Urinary bladder (tissue), 4 donors: ENCODE measurements at places on chromosomes 1 and 21.
A peak's percentile ranks its signal among the peaks of the same experiment; 100 is the strongest.

DNA sequence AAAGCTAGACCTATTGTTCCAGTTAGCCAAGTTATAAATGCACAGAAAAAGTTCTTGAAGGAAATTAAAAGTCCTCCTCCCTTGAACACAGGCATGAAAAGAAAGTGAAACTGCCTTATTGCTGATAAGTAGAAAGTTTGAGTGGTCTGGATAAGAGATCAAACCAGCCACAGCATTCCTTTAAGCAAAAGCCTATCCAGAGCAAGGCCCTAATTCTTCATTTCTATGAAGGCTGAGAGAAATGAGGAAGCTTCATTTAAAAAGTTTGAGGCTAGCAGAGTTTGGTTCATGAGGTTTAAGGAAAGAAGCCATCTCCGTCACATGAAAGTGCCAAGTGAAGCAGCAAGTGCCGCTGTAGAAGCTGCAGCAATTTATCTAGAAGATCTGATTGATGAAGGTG lies 2.7 kb upstream of the SSX2IP start:
- no peak for DNase-seq

DNA sequence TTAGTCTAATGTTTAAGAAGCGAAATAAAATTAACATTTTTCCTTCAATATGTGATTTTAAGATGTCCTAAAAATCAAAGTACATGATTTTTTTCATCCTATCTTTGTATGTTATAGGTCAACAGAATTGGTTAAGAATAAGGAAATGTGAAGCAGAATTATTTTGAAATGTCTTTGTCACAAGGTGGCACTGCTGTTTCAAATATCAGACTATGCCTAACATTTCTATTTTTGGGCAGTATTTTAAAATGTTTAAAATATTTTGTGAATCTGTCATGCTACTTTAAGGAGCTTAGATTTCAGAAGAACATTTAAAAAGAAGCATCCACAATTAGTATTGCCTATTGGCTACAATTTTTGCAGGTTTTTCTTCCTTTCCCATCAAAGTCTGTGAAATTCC lies 38.7 kb downstream of the AMY1C start:
- no peak for DNase-seq

- DNase-seq, result no peak
These were observed 57.7 kb downstream of the NMNAT2 start for GRCh38 chr1:183360473-183360872.

DNA sequence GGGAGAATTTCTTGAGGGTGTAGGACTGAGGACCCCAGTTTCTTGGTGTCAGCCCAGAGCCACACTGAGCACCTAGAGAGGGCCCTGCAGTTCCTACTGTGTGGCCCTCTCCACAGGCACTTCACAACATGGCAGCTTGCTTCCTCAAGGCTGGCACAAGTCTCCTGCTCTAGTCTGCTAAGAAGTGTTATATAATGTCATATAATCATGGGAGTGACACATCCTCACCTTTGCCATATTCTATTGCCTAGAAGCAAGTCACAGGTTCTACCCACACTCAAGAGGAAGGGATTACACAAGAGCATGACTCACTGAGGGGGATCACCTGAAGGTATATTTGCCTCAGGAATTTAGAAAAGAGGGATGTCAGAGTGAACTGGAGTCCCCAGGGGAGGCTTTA lies 5.5 kb upstream of the SNX27 start:
- no peak for DNase-seq

DNA sequence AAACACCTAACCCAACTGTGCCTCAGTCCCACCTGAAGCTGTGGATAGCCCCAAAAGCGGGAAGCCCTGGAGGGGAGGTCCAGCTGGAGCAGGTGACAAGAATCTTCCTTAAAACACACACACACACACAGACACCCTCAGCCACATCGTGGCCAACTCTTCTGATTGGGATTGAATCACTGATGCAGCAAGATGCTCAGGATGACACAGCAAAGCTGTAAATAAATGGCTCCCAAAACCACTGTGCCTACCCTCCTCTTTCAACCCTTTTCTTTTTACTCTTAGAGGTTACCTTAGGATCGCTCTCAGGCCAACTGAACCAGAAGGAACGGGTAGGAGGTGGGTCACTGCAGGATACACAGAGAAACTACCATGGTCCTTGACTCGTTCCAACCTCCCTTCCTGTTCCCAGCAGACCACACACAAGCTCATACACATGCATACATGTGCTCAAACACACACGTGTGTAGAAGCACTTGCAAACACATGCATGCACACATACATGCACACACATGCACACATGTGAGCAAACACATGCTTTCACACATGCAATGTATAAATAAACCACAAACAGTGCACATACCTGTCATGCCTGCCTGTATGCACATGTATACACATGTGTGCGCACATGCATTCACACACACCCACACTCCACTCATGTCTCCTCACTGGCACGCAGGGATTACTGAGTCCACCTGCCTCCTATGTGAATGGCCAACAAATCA lies 14.4 kb downstream of the CAPN9 start:
- DNase-seq, result no peak

- no peak for DNase-seq
These were observed 520 bp downstream of the CLIC6 start for GRCh38 chr21:34669149-34669879.

GRCh38 chr1:53316766-53317581 lies 10.9 kb downstream of the LRP8 start:
- DNase-seq, result no peak

- DNase-seq, result no peak
These were observed 38.0 kb upstream of the COL24A1 start for GRCh38 chr1:86194491-86195034.

DNA sequence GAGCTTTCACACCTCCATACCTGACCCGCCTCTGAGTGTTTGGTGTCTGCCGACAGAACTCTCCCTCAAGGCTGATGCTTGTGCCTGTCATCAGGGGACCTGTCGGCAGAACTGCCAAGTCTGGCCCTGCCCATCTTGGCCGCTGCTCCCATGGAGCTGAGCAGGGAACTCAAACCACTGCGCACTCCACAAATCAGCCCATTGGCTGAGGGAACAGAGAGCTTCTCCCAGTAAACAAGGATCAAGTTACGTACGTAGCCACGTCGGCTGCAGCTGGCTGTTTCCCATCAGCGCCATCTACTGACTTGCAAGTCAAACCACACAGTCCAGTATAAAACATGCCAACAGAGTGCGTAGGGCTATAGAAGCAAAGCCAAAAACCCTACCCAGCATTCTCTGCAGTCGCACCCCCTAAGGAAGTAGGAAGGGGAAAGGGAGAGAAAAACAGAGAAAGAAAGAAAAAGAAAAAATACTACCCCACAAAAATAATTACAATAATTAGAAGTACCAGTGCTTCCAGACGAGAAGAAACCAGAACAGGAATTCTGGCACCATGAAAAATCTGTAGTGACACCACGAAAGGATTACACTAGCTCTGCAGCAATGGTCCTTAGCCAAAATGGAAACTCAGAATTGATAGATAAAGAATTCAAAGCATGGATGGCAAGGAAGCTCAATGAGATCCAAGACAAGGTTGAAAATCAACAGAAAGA lies 13.1 kb downstream of the KRTAP13-1 start:
- no peak for DNase-seq

- no peak for DNase-seq
These were observed 39.1 kb upstream of the IGSF5 start for GRCh38 chr21:39705849-39706248.

DNA sequence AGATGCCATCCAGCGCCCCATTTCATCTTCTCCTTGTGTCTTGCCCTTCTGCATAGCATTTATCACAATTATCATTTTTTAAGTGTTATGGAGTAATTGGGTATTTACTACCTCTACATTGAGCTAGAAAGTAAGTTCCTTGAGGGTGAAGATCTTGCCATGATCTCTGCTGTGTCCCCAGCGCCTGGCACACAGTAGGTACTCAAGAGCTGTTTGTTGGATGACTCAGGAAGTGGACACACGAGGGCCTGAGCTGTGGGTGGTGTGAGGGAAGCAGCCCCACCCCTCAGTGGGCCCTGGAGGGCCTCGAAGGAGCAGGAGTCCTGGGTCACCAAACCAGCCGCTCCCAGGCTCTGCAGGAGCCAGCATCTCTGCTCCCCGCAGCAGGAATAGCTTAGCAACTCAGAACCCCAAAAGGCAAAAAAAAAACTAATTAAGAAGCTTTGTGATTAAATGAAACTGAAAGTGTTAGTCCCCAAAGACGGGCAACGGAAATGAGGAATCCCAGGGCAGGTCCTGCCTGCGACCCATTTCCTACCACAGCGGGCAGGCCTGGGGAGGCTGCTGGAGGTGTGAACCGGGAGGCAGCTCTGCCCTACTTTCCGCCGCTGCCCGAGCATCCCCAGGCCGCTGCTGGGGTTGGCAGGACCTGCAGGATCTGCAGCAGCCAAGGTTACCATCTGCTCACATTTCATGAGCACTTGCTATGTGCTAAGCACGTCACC lies 87.7 kb downstream of the LACTBL1 start:
- no peak for DNase-seq

DNA sequence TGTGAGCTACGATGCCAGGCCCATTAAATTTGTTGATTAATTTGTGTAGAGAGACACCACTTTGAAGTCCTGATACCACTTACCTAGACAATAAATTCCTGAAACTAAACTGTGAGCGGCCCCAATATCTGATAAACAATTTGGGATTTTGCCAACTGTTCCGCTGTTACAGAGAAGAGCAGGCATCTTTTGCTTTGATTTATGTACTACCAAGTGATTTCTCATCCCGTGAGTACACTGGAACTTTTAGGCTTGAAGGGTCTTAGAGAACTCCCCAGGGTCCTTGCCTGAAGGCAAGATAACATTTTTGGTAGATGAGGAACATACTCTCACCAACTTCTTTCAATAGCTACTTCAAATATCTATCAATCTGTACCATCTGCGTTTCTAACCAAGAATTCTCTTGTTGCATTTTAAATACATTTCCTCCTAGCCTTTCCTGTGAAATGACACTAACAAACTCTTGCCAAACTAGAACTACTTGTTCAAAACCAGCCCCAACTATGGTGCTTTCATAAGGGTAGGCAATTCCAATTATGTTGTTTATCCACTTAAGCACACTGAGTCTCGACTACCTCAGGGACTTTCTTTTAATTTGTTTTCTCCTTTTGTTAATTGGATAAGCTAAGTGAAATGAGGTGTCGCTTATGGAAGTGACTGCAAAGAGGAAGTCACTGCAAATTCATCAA lies 23.2 kb upstream of the SLC30A1 start:
- DNase-seq, result peak; percentile 48

GRCh38 chr1:43805340-43805739 lies 98.0 kb downstream of the ST3GAL3 start:
- DNase-seq, result no peak

GRCh38 chr1:54804471-54805132 lies 3.5 kb upstream of the TTC22 start:
- no peak for DNase-seq

DNA sequence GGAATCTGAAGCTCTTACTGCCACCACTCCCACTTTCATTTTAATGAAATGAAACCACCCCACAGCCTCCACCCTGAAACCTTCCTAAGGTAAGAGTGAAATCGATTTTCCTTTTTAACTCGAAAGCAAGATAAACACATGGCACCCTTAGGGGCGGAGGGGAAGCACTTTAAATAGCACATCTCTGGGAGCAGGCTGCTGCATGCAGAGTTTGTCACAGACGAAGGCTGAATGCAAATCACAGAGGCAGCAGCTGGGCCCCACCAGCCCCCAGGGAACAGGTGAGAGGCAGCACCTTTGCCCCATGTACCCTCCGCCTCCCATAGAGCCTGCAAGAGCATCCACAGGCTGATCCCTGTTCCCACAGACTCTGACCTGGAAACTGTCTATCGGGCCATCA lies 60.0 kb upstream of the GRIK3 start:
- DNase-seq, result no peak

DNA sequence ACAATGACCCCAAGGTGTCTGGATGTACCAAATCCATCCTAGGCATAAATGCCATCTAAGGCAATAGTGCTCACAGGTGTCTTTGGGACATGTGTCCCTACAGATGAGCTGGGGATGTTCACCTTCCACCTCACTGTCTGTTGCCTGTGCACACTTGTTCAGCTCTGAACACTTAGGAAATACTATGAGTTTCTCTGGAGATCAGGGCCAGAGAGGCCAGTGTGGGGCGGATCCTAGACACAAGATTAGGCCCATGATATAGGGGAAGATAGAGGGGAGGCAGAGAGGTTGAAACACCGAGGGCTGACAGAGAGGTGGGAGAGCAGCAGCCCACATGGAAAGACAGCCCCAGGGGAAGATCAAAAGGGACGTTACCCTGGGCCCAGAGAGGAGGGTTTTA lies 25.6 kb downstream of the C1orf116 start:
- no peak for DNase-seq

GRCh38 chr1:20234788-20235535 lies 48.6 kb upstream of the PLA2G2C start:
- DNase-seq, result no peak

GRCh38 chr1:202959276-202959620 lies 1.1 kb upstream of the ADIPOR1 start:
- DNase-seq, result no peak

DNA sequence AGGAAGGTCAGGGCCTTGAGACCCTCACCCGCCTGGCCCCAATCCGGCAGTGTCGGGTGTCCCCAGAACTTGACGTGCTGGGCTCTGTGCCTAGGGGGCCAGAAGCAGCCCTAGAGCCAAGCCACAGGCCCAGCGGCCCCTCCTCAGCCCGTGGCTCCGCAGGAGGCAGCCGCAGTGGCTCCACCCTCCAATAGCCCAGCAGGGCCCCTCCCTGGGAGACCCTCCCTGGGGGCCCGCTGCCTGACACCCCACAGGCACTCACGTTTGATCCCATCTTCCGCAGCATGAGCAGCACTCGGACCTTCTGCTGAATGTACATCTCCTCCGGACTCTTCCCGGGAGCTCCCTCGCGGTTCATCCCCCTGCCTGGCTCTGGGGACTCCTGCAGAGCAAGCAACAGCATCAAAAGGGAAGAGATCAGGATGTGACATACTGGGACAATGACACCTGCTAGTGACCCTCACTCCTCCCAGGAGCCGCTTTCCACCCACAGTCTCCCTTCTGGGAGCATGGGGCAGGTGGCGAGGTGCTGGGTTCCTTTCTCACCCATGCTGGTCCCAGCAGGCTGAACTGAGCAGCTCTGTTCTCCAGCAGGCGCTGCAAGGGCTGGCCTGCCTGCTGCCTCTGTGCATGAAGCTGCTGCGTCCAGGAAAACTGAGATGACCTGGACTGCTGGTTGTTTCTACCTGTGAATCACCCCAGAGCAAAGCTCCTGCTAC lies 38.2 kb downstream of the CTNNBIP1 start:
- DNase-seq, result no peak

- DNase-seq, result no peak
These were observed 35.9 kb upstream of the RASAL2 start for GRCh38 chr1:178057912-178058534.

GRCh38 chr1:240174734-240175133 lies 83.1 kb downstream of the FMN2 start:
- no peak for DNase-seq
